HT-29 (cell line): ENCODE measurements at places on chromosomes 12 and 14.

DNA sequence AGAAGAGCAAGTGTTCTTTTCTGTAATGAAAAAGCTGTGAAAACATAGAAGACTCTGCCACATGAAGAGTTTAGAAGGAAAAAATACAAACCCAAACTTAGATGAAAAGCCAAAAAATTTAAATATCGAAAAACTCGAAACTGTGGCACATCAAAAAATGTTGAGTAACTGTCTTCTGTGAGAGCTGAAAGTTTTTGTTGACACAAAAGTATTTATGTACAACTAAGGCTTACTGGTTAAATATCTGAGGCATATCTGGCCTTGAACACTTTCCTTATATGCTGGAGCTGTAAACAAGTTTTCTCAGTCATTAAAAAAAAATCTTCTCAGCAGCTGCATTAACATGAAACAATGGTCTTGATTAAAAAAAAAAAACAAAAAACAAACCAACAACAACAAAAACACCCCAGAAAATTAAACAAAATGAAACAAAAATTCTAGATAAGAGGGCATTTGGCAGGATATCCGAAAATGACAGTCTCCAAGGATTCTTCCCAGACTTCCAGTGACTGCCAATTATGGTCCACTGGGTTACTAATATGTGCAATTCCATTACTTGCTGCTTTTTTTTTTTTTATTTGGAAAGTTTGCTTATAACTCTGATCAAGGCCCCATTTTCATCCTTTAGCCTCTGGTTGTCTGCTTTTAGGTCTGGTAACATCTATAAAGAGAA lies 84.7 kb upstream of the PAWR start:
- no peak for DNase-seq

DNA sequence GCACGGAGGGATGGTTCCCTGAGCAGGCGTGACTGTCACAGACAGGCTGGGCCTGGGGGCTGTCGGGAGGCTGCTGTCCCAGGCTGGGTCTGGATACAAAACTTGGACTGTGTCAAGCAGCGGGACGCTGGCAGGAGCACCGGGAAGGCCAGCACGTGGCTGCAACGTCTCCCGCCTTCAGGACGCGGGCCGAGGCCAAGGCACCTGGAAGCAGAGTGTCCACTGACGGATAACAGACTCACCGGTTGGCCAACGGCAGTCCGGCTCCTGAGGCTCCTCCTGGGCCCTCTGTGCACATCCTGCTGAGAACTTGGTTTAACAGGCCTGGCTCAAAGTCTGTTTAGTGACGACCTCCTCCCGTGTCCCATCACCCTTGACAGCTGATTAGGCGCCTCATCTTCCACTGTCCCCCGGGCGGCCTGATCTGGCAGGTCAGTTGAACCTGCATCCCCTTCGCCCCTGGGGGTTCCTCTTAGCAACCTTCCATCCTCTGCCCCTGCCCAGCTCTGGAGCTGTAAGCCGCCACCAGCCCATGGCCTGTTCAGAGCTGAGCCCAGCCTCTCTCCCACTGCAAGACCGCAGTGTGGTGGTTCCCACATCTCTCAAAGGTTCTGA lies 2.5 kb downstream of the XRCC3 start:
- DNase-seq = no peak

GRCh38 chr14:102008891-102009290 lies 44.5 kb downstream of the DYNC1H1 start:
- no peak for DNase-seq

GRCh38 chr12:53991077-53991460 lies 6.1 kb downstream of the HOXC10 start:
- no peak for DNase-seq

- no peak for DNase-seq
Observed at GRCh38 chr12:27924350-27925135, 48.0 kb downstream of the PTHLH start.

GRCh38 chr14:93396456-93396855 lies 34.3 kb upstream of the UNC79 start:
- DNase-seq = no peak

- DNase-seq = no peak
Observed at GRCh38 chr12:95402096-95402495, 71.9 kb upstream of the METAP2 start.

DNA sequence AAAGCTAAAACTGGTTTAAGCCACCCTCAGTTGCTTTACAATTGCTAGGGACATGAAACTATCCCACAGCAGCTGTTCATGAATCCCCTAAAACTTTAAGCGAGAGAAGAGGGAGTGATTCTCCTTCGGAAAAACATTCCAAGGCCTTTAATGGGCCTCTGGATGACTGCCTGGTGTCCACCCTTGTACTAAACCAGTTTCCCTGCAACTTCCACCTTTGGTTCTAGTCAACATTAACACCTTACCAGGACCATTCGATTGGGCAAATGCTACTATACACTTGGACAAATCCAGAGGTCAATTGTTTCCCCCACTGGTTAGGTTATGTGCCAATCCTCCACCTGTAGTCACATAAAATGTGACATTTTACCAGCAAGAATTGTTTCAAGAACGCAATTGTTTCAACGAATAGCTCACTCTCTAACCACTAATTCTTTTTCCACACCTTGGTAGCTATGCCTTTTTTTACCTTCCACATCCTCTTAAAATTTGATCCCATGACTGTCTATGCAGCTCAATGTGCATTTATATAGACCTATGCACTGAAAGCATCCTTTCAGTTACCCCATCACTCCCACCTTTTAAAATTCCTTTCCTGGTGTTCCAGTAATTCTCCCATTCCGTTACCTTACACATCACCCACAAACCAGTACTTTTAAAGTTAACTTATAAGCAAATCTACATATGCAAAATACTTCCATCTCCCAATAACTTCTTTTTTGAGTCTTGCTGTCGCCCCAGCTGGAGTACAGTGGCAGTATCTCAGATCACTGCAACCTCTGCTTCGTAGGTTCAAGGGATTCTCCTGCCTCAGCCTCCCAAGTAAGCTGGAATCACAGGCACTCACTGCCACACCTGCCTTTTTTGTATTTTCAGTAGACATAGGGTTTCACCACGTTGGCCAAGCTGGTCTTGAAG lies 3.6 kb downstream of the UBC start:
- no peak for DNase-seq

DNA sequence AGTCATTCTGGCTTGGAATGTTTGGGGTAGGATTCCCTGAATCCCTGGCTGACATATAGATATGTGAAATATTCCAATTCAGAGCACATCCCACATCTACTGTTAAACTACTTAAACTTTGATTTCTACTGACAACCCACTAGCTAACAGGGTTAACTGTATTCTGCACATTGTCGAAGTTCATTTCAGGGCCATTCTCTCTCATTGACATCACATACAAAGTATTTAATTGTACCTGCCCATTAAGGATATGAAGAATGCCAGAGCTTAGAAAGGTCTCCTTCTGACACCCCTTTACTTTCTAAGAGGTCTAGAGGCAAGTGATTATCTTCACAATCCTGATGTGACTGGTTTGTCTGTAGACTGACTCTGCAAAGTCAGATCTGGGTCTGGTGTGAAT lies 2.8 kb upstream of the DCN start:
- DNase-seq = no peak

GRCh38 chr12:53782093-53782703 lies 30.4 kb upstream of the CISTR start:
- DNase-seq = no peak

DNA sequence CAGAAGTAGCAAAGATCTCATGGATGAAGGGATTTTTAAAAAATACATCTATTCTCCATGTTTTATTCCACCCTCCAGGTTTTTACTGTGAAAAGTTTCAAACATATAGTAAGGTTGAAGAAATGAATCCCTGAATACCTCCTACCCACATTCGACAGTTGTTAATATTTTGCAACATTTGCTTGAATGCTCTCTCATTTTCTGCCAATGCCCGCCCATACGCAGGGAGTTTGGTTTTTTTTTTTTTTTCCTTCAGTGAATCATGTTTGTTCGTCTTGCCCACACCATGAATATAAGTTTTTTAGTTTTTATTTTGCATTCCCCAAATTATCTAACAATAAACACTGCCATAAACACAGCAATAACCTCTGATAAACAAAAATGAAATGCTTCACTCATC lies 82.9 kb downstream of the MAP1LC3B2 start:
- DNase-seq = no peak

DNA sequence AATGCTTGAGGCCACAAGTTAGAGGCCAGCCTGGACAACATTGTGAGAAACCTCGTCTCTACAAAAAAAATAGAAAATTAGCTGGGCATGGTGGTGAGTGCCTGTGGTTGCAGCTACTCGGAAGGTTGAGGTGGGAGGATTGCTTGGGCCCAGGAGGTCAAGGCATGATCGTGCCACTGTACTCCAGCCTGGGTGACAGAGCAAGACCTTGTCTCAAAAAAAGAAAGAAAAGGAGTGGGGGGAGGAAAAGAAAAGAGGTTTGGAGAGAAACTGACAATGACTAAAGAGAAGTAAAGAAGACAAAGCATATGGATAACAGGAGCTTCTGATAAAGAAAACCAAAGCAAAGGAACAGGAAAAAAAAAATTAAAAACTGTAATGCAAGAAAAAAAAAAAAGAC lies 37.4 kb upstream of the SELPLG start:
- DNase-seq = no peak

DNA sequence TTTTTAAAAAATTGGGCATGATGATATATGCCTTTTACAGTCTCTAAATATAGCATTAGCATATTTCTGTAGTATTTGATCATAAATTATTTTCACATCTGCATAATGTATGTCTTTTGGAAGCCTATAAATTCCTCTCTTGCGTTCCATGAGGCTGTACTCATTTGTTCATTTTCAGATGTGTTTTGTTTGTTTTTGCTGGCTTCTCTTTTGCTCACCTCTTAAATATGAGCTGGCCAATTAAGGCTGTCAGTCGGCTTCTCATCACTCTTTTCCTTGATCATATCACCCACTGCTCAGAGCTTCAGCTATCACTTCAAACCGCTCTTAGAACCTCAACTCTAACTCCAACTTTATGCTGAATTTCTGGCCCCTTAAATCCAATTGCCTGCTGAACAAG lies 6.6 kb downstream of the TMEM263 start:
- DNase-seq = no peak

- no peak for DNase-seq
Observed at GRCh38 chr12:6360080-6360571, 15.2 kb downstream of the SCNN1A start.
